ENCODE measurements at places on chromosomes 12 and 14. TPM values are rescaled to one million over a fixed set of nuclear protein-coding genes. Genes with fewer than 3 reads are reported as not detected.

Gene TM7SF3
- total RNA-seq: 81.5 TPM

Gene TSPAN8
- total RNA-seq: not detected

Gene KLRK1
- total RNA-seq: not detected

Gene CD163L1
- total RNA-seq: 19.0 TPM

Gene ZDHHC17
- 137 TPM for total RNA-seq

Gene SERPINA4
- total RNA-seq: not detected

Gene GZMH
- not detected for total RNA-seq

Gene BCL11B
- total RNA-seq: under 0.01 TPM

Gene NXPH4
- under 0.01 TPM for total RNA-seq

Gene CLEC1A
- total RNA-seq: 15.8 TPM

Gene PLA2G1B
- total RNA-seq: not detected

Gene AQP2
- total RNA-seq: not detected

Gene KRT78
- not detected for total RNA-seq

Gene GRIN2B
- total RNA-seq: not detected

Gene CNOT2
- 137 TPM for total RNA-seq

Gene LRR1
- 12.4 TPM for total RNA-seq

Gene SERPINA9
- not detected for total RNA-seq

Gene CHGA
- total RNA-seq: not detected

Gene YEATS4
- total RNA-seq: 9.5 TPM

Gene HECTD4
- 16.2 TPM for total RNA-seq

Gene MIP
- 0.26 TPM for total RNA-seq

Gene PRPH
- not detected for total RNA-seq

Gene MAP1LC3B2
- 0.43 TPM for total RNA-seq

Gene IL26
- total RNA-seq: not detected

Gene TMEM63C
- 0.86 TPM for total RNA-seq

Gene KRT82
- not detected for total RNA-seq

Gene KRT73
- total RNA-seq: not detected

Gene HOXC13
- total RNA-seq: not detected

Gene KRT72
- total RNA-seq: not detected

Gene LHX5
- not detected for total RNA-seq

Gene MMAB
- total RNA-seq: 10.4 TPM

Gene LRFN5
- total RNA-seq: not detected

All from dermis lymphatic vessel endothelial cell (primary cell).